ENCODE measurements at places on chromosomes 1 and 21. TPM values are rescaled to one million over a fixed set of nuclear protein-coding genes. Genes with fewer than 3 reads are reported as not detected.

The OR14K1 gene
- total RNA-seq = not detected

The FCER1G gene
- not detected for total RNA-seq

The NMNAT2 gene
- 3.0 TPM for total RNA-seq

The ADCY10 gene
- total RNA-seq = 0.07 TPM

The NHLH1 gene
- 0.18 TPM for total RNA-seq

The FAM177B gene
- total RNA-seq = not detected

The CDA gene
- not detected for total RNA-seq

The SFN gene
- total RNA-seq = not detected

The TNFSF4 gene
- 0.54 TPM for total RNA-seq

The ATP1A4 gene
- not detected for total RNA-seq

The PPIAL4G gene
- total RNA-seq = not detected

Data from chondrocyte (in vitro differentiated cells).